Vagina (tissue), 2 donors: ENCODE measurements at places on chromosomes 7 and 10. TPM values are rescaled to one million over a fixed set of nuclear protein-coding genes. Genes with fewer than 3 reads are reported as not detected.

DNA sequence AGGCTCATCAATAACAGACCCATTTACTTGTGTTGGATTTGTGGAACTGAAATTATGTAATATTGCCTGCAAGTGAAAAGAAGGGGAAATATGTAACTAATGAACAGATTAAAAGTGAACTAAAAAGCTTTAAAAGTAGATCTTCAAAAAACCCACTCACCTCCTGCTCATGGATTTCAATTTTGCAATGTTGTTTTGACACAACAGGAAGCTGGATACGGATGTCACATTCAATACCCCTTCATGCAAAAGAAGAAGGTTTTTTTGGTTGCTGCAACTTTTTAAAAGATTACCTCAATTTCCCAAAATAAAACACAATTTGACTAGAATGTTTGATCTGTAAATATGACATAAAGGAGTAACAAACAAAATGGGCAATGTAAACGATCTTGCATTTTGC lies 3.3 kb downstream of the MKI67 start:
- no peaks in the 10 kb centered on the region for H3K27me3 ChIP-seq
- DNase-seq, result no peak
- no peaks in the 10 kb centered on the region for H3K36me3 ChIP-seq
- H3K4me1 ChIP-seq, result peaks cover 21% of the 10 kb centered on the region
- H3K4me3 ChIP-seq, result no peak overlapping the region
- H3K27ac ChIP-seq, result no peak overlapping the region

DNA sequence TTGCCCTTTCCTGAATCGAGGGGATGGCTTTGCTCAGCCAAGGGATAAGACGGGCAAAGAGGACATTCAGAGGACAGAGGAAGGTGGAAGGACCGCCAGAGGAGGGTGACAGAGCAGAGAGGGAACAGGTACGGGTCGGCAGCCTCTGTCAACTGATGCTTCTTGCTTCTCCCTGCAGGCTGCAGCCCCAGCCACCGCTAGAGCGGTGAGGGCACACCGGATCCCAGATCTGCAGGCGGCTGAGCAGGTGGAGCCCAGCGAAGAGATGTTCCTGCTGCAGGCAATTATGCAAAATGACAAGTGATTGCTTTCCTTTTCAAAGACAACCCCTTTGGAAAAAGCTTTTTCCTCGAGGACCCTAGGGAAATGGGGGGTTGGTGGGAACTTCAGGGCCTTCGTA lies 181.9 kb upstream of the ANKRD30A start:
- H3K4me3 ChIP-seq, result no peak overlapping the region
- no peaks in the 10 kb centered on the region for H3K36me3 ChIP-seq
- H3K4me1 ChIP-seq, result no peaks in the 10 kb centered on the region
- no peak overlapping the region for H3K27ac ChIP-seq
- DNase-seq, result no peak

CALN1 gene
- 6.9 TPM for total RNA-seq

GRCh38 chr10:102634686-102635085 lies 9.6 kb upstream of the TRIM8 start:
- DNase-seq, result no peak
- no peaks in the 10 kb centered on the region for H3K36me3 ChIP-seq
- H3K27ac ChIP-seq, result no peak overlapping the region

GRCh38 chr10:98100476-98100875 lies 34.0 kb upstream of the R3HCC1L start:
- no peak overlapping the region for H3K4me3 ChIP-seq
- H3K27ac ChIP-seq, result no peak overlapping the region
- no peaks in the 10 kb centered on the region for H3K27me3 ChIP-seq
- H3K4me1 ChIP-seq, result no peaks in the 10 kb centered on the region
- no peak for DNase-seq
- no peaks in the 10 kb centered on the region for H3K36me3 ChIP-seq

YKT6 gene
- total RNA-seq, result 47.6 TPM

DNA sequence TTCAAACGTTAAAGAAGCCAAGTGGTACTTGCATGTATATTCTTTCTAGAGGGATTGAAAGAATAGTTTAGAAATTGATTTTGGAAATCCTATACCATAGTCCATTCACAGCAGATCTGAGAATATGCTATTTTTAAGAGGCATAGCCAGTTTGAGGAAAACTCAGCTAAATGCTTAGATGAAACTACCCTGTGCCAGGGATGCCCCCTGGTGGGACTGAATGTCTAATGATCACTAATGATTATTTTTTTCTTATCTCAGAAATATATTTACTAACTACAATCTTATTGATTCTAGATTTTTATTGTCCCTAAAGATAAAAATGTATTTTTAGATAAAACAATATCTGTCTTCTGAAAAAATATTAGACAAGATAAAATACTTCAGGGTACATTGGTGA lies 844.9 kb upstream of the PHF14 start:
- no peak overlapping the region for H3K27ac ChIP-seq
- no peaks in the 10 kb centered on the region for H3K4me1 ChIP-seq
- no peak for DNase-seq
- H3K4me3 ChIP-seq, result no peak overlapping the region
- no peaks in the 10 kb centered on the region for H3K27me3 ChIP-seq

DNA sequence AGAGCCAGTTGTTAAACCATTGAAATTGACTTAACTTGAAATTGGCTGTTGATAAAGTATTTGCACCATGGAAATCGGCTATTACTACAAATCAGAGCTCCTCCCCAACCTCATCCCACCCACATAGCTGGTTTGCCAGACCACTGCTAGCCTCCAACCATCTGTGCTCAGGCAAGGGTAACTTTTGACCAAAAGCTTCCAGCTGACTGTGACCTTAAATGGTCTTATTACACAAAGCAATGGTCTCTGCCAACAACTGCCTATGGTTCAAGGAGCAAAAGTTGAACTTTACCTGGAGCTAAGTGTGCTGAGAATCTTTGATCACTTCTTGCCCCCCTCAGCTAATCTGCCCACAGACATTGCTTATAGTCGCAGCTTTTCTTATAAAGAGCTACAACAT lies 48.5 kb upstream of the ADRB1 start:
- H3K27me3 ChIP-seq, result no peaks in the 10 kb centered on the region
- H3K4me3 ChIP-seq, result no peak overlapping the region
- no peaks in the 10 kb centered on the region for H3K36me3 ChIP-seq
- peaks cover 19% of the 10 kb centered on the region for H3K4me1 ChIP-seq
- no peak for DNase-seq

DNA sequence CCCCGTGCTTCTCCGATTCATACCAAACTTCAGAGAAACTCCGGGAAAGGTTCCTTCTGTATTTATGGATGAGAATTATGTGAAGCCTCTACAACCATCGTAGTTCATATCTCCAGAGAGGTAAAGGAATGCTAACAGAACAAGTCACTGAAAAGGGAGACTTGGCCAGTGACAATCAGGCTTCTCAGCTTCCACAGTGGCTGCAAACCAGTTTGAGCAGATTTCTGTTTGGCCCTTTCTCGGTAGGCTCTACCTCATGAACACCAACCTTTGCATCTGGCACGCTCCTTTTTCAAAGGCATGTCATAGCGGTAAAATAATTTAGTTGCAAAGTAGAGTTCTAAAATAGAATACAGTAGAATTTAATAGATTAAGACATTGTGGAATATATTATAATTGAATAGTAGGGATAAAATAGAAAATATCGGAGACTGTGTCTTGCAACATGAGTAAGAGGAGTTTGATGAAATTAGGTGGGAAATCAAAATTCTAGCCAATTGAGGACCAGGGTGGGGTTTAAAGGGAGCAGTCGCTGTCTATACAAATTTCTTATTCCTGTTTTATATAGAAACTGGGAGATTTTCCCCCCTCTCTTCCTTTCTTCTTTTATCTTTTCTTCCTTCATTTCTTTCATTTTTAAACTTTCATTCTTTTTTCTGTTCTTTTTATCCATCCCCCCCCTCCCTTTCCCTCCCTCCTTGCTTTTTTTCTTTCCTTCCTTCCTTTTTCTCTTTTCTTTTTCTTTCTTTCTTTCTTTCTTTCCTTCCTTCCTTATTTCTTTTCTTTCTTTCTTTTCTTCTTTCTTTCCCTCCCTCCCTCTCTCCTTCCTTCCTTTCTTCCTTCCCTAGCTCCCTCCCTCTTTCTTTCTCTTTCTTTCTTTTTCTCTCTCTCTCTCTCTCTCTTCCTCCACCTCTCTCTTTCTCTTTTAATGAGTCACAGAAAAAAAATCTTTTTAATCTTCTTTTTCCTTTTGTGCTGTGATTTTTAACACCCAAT lies 161.5 kb upstream of the KLF6 start:
- no peaks in the 10 kb centered on the region for H3K27me3 ChIP-seq
- no peak overlapping the region for H3K27ac ChIP-seq
- no peak overlapping the region for H3K4me3 ChIP-seq
- DNase-seq, result no peak
- no peaks in the 10 kb centered on the region for H3K4me1 ChIP-seq

- peaks cover 32% of the 10 kb centered on the region for H3K4me1 ChIP-seq
- H3K36me3 ChIP-seq, result no peaks in the 10 kb centered on the region
- H3K4me3 ChIP-seq, result no peak overlapping the region
- no peak overlapping the region for H3K27ac ChIP-seq
- no peaks in the 10 kb centered on the region for H3K27me3 ChIP-seq
- DNase-seq, result no peak
Measured at GRCh38 chr10:99920486-99920885, 89.3 kb downstream of the DNMBP start.

SLC39A12 gene
- not detected for total RNA-seq

GRCh38 chr10:106401161-106401560 lies 763.3 kb downstream of the SORCS1 start:
- no peak for DNase-seq
- H3K4me1 ChIP-seq, result no peaks in the 10 kb centered on the region
- H3K36me3 ChIP-seq, result no peaks in the 10 kb centered on the region
- no peak overlapping the region for H3K4me3 ChIP-seq
- H3K27ac ChIP-seq, result no peak overlapping the region

DNA sequence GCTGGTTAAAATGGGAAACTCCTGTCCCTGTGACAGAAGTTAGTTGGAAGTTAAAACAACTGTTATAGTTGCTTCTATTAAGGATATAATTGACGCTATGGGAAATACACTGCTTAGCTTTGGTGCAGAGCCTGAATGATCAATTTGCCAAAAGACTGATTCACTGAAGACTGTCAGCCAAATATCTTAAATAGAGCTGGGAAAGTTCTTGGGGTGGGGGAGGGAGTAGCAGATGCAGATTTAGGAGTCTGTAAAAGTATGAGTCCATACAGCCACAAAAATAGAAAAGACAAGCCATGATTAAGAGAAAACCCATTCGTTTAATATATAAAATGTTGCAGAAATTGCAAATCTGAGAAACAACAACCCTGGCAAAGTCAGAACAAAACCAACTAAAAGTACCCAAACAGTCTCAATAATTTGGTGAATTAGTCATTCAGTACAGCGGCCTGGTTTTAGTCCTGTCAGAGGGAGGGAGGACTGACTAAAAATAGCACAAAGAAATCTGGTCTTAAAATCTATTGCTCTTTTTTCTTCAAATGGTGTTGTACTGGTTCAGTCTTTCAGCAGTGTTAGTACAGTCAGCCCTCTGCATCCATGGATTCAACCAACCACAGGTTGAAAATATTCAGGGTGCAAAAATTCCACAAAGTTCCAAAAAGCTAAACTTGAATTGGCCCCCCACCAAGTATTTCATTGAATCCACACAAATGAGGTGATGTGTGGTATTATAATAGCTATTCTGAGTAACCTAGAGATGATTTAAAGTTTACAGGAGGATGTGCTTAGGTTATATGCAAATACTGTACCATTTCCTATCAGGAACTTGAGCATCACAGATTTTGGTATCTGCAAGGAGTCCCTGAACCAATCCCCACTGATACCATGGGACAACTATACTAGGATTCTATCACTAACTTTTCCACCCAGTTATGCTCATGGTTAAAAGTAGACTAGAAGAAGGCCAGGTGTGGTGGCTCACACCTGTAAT lies 30.0 kb downstream of the STK17A start:
- H3K27ac ChIP-seq, result peak overlapping the region; percentile 30
- DNase-seq, result no peak
- no peak overlapping the region for H3K4me3 ChIP-seq
- peaks cover 24% of the 10 kb centered on the region for H3K4me1 ChIP-seq

DNA sequence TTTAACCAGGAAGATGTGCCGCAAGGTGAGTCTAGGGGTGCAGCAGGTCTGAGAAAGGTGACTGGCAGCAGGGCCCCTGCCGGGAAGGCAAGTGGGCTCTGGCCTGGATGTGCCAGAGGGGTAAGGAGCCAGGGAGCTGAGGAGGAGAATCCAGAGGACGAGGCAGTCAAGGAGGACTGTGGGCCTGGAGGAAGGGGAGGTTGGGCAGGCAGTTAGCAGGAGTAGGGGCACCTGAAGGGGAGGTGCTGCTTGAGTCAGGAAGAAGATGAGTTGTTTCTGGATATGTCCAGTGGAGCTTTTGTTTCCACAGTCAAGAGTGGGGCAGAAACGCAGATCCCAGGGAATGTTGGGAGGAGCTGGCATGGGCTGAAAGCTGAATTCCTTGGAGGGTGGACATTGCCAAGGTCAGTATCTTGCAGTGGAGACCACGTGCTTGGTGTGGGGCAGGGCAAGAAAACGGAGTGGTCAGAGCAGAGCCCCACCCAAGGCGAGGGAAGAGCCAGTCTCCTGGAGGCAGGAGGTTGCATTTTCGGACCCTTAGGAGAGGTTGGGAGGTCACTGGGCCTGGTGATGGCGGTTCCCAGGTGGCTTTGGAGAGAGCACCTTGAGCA lies 34.0 kb downstream of the MINDY4 start:
- H3K27me3 ChIP-seq, result no peaks in the 10 kb centered on the region
- DNase-seq, result no peak
- peaks cover 29% of the 10 kb centered on the region for H3K4me1 ChIP-seq
- no peak overlapping the region for H3K27ac ChIP-seq
- H3K4me3 ChIP-seq, result no peak overlapping the region

- H3K36me3 ChIP-seq, result no peaks in the 10 kb centered on the region
- DNase-seq, result no peak
- H3K4me3 ChIP-seq, result no peak overlapping the region
Measured at GRCh38 chr10:88490231-88490980, 92.7 kb downstream of the RNLS start.
